Mucosa of gallbladder (tissue), 1 donor: ENCODE measurements at places on chromosomes 3 and 15. TPM values are rescaled to one million over a fixed set of nuclear protein-coding genes. Genes with fewer than 3 reads are reported as not detected.

MCF2L2 gene
- 1.8 TPM for total RNA-seq

IL20RB gene
- total RNA-seq: 0.66 TPM

SERINC4 gene
- 0.23 TPM for total RNA-seq

GOLGA6L7 gene
- total RNA-seq: not detected

MUC4 gene
- 0.14 TPM for total RNA-seq
